ENCODE measurements at places on chromosomes 16 and 17.

DNA sequence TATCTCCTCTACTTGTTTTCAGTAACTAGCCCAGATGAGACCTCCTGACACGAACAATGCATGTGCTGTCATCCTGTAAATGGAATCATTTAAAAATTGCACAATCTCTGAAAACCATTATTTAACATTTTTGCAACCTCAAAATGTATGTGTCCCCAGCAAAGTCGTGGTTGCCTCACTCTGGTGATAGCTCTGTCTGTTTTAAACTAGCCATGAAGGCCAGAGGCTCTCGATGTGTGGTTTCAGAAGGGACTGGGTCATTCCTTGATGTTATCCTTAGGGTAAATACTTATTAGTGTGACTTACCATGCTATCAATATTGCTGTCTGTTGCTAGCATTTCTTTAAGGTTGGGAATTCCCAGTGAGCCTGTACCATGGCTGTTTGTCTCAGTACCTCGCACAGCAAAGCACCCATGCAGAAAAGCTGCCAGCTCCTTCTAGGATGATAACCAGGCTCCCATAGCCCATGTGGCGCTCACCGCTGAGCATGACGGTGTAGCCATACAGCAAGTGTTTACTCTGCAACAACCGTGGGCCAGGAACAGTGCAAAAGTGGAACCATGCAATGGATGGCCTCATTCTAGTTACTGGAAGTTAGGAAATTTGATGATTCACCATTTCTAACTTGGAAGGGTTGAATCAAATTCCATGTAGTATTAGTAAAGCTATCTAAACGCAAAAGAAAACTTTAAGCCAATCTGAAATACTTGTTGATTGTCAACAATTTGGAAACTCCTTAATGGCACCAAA lies 2.9 kb upstream of the PGS1 start:
- no peak for DNase-seq

- no peak for DNase-seq
These were observed 2.6 kb upstream of the CHAD start for GRCh38 chr17:50471009-50471905.

GRCh38 chr17:48593126-48593829 lies at the start of gene HOXB5:
TSS of gene HOXB5 (minus strand) at chr17:48593779. CDS start at chr17:48593682, 97 bp downstream.
- no peak for DNase-seq

- DNase-seq: no peak
These were observed 54.9 kb upstream of the NACA2 start for GRCh38 chr17:61645920-61646319.

DNA sequence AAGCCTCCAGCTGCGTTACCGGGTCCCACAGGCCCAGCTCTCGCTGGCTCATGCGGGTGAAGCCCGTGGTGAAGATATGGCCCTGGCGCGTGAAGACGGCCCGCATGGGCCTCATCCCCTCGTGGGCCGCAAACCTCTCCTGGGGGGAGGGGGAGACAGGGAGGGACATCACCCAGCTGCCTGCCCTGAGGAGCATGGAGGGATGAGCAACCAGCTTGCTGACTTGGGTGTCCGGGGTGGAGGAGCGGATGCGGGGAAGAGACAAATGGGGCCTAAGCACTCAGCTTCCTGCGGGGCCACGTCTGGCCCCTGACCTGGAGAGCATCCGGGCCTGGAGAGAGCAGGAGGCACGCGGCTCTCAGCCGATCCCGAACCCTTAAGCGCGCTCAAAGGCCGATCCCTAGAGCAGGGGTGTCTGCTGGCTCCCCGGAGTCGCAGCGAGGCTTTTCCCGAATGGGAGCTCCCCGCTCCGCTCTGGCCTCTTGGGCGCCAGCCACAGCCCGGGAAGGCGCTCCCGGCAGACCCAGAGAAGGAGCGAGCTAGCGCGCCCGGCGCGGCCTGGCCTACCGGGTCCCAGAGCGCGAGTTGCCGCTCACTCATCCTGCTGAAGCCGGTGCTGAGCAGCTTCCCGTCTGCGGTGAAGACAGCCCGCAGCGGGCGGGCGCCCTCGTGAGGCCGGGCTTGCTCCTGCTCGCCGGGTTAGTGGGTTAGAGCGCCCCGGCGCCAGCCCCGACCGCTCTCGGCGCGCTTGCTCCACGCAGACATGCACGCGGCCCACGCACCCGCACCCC lies 5.0 kb downstream of the CORO6 start:
- peak; percentile 86 for DNase-seq
